Stimulated activated CD4-positive, alpha-beta T cell treated with anti-CD3 and anti-CD28 coated beads, Interleukin-4, amount 100 ng/mL, for 4 hours (primary cell): ENCODE measurements at places on chromosomes 11 and 22.

- DNase-seq: no peak
These were observed 11.3 kb downstream of the CUL5 start for GRCh38 chr11:108019870-108020540.

DNA sequence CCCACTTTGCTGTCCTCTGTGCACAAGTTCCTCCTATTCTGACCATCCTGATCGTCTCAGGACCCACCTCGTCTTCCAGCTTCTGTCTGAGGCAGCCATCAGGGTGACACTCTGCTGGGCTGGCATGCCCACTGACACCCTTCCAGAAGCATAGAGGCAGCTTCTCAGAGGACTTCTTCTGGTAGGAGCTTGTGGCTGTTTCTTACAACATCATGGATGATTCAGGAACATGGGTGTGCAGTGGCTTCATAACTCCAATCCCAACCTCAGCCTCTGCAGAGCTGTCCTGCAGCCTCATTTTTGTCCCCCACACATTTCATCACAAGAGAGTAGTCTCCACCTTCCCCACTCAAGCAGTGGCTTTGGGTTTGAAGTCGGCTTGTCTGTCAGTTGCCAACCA, 20.9 kb upstream of the CTR9 start:
- no peak for DNase-seq

- DNase-seq: no peak
These were observed 14.0 kb downstream of the IGLL1 start for GRCh38 chr22:23565915-23566704.

DNA sequence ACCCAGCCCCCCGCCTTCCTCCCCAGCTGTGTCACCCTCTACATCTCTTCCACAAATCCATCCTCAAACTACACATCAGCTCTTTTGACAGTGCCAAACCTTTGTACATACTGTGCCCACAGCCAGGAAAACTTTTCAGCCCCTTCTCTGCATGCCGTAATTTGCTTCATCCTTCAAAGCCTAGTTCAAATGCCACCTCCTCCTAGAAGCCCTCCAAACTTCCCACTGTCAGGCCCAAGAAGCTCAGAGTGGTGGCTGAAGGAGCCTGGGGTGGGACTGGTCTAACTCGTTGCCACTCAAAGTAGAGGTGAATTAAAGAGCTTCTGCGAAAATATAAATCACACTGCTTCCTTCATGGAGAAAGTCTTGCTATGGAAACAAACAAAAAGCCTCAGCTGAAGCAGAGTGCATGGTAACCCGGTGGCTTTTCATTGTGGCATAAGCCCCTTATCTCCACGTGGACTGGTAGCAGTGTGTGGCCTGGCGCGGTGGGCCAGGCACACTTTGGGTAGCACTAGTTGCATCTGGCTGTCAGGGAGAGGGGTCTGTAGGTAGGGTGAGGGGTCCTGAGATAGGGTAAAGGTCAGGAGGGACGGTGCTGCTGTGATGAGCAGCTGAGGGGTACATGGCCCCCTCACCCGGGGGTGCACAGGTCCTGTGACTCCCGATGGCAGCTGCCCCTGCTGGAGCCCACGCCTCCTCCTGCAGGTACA, 76.9 kb downstream of the MYO7A start:
- no peak for DNase-seq

DNA sequence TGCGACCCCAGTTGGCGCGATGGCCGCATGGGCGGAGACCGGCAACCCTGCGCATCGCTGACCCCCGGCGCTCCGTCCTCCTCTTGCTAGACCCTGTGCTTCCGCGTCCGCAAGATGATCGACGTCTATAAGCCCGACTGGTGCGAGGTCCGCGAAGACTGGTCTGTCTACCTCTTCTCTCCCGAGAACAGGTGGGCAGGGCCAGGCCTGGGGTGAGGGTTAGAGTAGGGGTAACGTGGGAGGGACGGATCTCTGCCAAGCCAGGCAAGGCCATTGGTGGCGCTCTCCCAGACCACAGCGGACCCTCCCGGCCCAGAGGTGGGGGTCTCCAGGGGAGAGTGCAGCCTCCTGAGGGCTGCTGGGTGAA, 92.1 kb downstream of the CACNA1I start:
- DNase-seq: no peak

- no peak for DNase-seq
These were observed 45.7 kb downstream of the FBLN1 start for GRCh38 chr22:45548247-45548840.

DNA sequence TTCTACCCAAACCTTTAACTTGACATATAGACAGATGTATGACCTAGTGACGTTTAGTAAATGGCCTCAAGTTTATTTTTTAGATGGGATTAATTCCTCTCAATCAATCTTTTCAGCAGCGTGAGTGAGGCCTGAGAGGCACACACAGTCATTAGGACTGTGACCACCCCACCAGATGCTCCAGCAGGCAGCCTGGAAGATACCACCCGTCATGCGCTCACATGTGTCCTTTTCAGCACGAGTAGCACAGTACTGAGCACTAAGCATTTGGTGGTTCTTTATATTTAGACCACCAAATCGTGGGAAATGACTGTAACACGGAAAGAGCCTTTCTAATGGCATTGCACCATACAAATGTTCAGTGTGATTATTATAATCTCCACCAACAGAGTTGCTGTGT, 354.6 kb upstream of the DDI1 start:
- no peak for DNase-seq

GRCh38 chr11:13905137-13905781, 57.3 kb upstream of the SPON1 start:
- DNase-seq: no peak

- peak; percentile 45 for DNase-seq
These were observed 14.2 kb downstream of the DTX4 start for GRCh38 chr11:59186130-59186594.

DNA sequence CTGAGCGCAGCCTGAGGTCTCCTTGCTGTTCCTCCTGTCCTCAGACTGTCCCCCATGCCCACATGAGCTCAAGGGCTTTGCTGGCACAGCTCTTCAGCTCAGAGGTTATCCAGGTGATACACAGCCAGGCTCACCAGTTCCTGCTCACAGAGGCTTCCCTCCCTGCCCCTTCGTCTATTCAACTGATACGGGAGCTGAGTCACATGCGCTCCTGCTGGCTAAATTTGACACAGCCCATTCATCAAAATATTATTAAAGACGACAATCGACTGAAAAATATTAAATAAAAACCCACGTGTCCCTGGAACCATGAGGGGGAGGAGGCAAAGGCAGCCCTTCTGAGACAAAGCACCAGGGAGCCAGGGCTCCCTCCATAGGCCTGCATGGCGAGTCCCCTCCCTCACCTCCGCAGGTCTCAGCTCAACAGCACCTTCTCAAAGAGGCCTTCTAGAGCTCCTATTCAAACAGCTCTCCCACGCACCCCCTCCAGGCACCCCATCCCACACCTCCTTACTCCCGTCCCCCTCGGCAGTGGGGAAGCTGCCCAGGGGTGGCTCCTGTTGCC, 40.5 kb downstream of the DUSP8 start:
- DNase-seq: no peak

GRCh38 chr11:88231894-88232482, 56.7 kb upstream of the RAB38 start:
- no peak for DNase-seq

DNA sequence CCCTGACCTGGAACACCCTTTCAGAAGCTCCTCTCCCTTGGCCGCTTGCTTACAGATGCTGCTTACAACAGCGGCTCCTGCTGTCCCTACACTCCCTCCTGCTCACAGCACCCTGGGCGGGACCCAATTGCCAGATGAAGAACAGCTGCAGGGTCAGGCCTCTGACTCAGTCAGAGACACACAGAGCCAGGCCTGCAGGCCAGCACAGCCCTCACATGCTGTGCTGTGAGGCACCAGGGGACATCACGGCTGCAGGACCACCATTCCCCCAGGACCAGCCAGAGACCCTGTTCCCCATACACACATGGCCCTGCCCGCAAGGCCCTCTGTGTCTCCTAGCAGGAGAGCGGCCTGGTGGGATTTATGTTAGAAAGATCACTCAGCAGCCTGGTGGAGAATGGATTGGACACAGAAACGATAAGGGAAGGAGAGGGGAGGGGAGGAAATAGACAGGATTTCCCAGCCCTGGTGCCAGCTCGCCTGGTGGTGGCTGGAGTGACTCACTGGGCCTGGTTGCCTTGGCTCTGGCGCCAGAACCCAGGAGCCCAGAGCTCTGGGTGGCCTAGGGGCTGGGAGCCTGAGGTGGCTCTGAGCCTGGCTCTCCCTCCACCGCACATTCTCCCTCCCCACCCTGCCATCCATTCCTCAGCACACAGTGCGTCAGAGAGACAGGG, 6.7 kb downstream of the CAPN5 start:
- no peak for DNase-seq

DNA sequence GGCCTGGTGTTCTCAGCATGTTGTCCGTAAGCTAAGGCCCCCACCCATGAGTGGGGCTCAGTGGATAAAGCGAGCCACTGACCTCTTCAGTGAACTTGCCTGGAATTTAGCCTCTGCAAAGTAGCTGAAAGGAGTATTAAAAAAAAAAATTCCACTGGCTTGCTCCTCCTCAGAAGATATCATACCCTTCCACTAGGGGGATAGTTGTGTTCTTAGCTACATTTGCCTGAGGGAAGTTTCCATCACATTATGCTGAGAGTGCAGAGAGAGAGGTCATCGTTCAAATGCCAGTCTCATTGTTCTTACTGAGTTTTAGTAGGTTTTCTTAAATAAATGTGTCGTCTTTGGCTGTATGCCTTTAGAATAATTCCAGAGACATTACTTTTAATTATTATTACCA, 879.7 kb downstream of the JRKL start:
- DNase-seq: no peak

- no peak for DNase-seq
These were observed 161.1 kb downstream of the BBOX1 start for GRCh38 chr11:27201454-27202302.

DNA sequence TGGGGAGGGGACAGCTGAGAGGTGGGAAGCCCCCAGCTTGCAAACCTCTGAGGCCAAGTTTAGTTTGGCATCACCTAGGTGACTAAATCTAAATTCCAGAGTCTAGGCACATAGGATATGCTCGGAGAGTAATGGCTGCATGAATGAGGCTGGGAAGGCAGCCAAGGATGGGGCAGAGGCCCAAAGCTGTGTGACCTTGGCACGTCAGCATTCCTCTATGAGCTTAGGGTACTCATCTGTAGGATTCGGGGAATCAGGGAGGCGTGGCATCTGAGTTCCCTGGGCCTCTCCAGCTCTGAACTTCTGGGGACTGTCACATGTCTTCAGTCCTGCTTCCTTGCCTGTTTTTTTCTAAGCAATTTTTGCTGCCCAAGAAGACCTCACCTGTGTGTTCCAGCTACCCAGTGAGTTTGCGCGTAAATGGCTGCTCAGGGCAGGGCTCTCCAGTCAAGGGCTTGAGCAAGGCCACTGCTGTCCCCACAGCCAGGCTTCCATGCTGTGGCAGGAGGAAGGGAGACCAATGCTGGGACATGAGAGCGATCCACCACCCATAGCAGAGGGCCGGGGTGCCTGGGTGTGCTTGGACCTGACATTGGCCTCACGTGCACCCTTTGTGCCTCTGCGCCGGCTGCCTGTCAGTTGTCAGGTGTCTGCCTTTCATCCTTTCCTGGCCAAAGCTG, 13.9 kb downstream of the DAGLA start:
- DNase-seq: no peak

DNA sequence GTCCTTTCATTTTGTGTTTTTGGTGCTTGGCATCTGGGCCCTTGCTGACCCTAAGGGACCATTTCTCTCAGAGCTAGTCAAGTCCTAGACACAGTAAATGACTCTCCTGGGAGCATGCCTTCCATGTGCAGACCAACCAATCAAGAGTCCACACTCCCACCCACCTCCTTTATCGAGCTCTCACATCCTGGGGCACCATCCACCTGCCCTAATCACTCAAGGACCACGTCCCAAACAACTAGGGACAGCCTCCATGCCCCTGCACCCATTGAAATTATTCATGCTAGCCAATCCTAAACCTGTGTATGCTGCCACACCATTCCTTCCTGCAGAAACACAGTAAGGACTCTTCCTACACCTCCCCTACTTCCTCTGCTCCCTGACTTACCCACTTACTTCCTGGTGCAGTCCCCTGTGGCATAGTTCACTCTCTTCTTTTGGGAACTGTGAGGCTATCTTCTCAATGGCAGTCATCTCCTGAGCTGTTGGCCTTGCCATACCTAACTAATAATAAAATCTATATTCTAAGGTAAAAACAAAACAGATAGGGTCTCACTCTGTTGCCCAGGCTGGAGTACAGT, 6.4 kb upstream of the SAA2 start:
- no peak for DNase-seq

GRCh38 chr11:68579455-68579854, 104.9 kb upstream of the GAL start:
- DNase-seq: no peak

GRCh38 chr11:3920148-3920852, 64.8 kb downstream of the STIM1 start:
- peak; percentile 80 for DNase-seq

DNA sequence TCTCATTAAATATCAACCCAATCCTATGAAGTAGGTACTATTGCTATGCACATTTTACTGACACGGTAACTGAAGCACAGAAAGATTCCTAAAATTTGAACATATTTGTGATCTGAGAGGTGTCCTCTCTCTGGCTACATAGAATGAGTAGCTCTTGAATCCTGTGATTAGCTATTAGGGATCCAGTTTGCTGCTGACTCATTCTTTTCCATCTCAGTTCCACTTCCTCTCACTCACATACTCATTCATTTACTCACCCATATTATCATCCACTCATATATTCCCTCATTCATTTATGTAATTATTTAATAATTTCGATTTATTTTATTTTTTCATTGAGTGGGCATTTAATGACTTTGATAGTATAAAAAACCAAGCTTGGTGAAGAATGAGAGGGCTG, 42.7 kb downstream of the OR5B17 start:
- DNase-seq: no peak

- no peak for DNase-seq
These were observed 41.1 kb upstream of the TPBGL start for GRCh38 chr11:75199412-75199955.

- no peak for DNase-seq
These were observed 17.6 kb upstream of the SEPTIN5 start for GRCh38 chr22:19696504-19697276.

- DNase-seq: no peak
These were observed 438.3 kb downstream of the RAB38 start for GRCh38 chr11:87736928-87737327.

DNA sequence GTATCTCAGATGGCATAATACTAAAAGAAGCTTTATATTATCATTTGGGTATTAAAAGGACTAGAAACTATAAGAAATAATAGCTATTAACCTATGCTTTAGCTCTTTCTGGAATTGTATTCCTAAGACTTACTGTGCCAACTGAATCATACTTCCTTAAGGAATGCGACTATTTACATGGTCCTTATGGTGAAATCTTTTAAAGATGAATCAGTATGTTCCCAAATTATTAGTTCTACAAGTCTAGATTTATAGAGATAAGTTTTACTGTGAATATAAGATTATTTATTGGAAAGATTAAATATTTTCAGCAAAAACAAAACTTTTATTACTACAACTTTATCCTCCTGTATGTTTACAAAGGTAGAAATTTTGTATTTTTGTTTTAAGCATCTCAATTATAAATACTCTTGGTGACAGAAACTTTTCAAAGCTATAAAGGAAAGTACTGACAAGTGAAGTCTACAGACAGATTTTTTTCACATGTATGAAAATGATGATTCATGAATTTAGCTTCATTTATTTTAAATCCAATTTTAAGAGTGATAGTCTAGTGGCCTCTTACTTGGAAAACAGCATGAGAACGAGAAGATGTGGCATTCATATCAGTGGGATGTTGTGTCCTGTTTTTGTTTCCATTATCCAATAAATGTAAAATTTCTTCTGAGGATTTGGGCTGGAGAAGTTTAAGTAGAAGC, 17.8 kb downstream of the KIF18A start:
- DNase-seq: no peak
